Naive thymus-derived CD4-positive, alpha-beta T cell (primary cell): ENCODE measurements at places on chromosomes 5 and 9. TPM values are rescaled to one million over a fixed set of nuclear protein-coding genes. Genes with fewer than 3 reads are reported as not detected.

GRCh38 chr9:98317134-98317857, 61.8 kb upstream of the TBC1D2 start:
- DNase-seq = no peak

Gene PCDHB11
- polyA plus RNA-seq = not detected

- DNase-seq = no peak
Observed at GRCh38 chr5:148903587-148903986, 77.2 kb downstream of the ADRB2 start.

Gene SPAAR
- polyA plus RNA-seq = not detected

Gene PDZD2
- polyA plus RNA-seq = 1.1 TPM

DNA sequence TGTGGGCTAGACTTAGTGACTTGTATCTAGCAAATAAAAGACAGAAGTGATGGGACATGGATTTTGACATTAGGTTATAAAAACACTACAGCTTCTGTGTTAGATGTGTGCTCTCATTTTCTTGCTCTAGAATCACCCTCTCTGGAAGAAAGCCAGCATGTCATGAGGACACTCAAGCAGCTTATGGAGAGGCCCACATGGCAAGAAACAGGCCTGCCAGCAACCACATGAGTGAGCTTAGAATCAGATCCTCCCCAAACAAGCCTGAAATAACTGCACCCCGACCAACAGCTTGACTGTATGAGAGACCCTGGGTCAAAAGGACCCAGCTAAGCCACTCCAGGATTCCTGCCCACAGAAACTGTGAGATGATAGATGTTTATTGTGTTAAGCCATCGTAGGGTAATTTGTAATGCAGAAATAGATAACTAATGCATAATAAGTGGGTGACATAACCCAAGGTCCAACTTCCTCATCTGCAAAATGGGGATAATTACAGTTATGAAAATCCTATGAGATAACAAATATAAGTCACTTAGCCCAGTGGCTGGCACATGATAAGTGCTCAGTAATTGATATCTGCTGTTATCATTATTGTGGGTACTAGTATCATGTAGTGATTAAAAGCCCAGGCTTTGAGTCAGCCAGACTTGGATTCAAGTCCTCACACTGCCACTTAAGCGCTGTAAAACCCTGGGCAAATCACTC, 86.5 kb downstream of the KLHL3 start:
- DNase-seq = no peak

Gene TERT
- 0.23 TPM for polyA plus RNA-seq

GRCh38 chr5:78953092-78953800, 31.9 kb downstream of the ARSB start:
- no peak for DNase-seq

DNA sequence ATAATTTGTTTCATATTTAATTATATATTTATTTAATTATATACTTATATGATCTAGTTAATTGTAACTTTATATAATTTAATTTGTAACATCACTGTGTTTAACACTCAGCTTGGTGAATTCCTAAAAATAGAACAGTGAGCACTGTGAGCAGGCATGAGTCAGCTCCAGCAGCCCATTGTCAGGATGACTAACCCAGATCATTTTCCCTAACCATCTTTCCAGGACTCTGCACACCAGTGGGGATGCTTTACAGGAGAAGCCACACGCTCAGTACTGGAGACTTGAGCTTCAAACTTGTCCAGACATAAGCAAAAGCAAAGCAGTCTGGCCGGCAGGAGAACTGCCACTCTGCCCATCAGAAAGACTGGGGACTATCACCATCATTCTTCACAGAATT, 446.2 kb upstream of the TRPC7 start:
- no peak for DNase-seq

DNA sequence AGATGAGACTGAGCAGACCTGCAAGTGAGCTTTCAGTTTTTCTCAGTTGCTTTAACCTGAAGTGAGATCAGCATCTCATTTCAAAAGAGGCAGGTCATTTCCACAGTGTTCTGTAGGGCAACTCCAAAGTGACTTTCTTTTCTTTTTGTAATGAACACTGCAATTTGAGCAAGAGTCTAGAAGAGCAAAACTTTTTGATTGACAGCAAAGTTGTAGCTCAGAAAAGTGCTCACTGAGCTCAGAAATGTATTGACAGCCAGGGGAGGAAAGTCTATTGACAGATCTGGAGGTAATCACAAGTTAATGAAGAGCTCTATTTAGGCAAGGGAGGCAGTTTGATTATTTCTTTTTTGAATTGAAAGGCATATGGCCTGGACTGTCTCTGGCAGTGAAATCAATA, 54.6 kb downstream of the LRRC70 start:
- no peak for DNase-seq

Gene PLPPR1
- not detected for polyA plus RNA-seq

Gene CDH18
- not detected for polyA plus RNA-seq

DNA sequence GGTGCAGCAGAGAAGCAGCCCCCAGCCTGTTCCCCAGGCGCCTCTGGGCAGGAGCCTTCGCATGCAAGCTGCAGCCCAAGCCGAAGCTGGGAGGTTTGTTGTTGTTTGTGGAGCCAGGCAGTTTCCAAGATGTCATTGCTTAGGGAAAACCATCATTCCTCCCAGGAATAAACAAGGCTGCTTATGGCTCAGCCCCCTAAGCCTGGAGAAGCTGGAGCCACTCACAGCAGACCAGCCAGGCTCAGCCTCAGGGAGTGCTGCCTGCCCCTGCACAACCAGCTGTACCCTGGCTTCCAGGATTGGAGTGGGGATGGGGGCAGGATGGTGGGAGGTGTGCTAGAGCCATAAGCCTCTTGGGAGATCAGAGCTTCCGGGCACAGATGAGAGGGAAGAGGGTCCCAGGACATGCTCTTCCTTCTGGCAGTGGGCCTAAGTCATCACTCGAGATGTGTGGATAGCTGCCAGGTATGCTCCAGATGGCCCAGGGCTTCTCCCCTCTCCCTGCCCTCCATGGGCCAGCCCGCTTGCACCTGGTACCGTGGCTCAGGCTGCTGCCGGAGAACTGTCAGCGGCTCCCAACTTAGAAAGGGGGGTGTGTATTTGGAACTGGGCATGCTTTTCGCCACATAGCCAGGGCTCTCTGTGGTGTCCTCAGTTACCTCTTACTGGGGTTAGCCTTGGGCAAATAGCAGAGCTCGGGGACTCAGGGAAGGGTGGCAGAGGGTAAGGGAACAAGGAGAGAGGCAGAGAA, 105.2 kb downstream of the RGS3 start:
- DNase-seq = no peak

DNA sequence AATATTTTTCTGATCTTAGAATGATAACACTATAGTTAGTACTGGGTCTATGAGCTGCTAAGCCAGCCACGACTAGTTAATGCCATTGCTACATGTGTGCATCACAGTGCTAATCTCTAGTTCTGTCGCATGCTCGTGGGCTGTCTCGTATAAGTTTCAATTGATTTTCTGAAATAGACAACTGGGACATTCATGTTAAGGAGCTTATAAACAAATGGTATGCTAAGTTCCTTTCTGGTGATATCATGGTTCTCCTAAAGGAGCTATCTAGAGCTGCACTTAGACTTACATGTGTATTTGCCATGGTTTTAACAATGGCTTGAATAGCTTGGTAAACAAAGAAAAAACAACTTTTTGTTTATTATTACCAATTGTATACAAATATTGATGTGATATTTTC, 46.2 kb downstream of the F2RL2 start:
- DNase-seq = no peak

GRCh38 chr5:93296338-93296737, 284.7 kb downstream of the NR2F1-AS1 start:
- no peak for DNase-seq

GRCh38 chr5:95178046-95178651, 106.7 kb downstream of the MCTP1 start:
- no peak for DNase-seq

Gene PDLIM4
- not detected for polyA plus RNA-seq

DNA sequence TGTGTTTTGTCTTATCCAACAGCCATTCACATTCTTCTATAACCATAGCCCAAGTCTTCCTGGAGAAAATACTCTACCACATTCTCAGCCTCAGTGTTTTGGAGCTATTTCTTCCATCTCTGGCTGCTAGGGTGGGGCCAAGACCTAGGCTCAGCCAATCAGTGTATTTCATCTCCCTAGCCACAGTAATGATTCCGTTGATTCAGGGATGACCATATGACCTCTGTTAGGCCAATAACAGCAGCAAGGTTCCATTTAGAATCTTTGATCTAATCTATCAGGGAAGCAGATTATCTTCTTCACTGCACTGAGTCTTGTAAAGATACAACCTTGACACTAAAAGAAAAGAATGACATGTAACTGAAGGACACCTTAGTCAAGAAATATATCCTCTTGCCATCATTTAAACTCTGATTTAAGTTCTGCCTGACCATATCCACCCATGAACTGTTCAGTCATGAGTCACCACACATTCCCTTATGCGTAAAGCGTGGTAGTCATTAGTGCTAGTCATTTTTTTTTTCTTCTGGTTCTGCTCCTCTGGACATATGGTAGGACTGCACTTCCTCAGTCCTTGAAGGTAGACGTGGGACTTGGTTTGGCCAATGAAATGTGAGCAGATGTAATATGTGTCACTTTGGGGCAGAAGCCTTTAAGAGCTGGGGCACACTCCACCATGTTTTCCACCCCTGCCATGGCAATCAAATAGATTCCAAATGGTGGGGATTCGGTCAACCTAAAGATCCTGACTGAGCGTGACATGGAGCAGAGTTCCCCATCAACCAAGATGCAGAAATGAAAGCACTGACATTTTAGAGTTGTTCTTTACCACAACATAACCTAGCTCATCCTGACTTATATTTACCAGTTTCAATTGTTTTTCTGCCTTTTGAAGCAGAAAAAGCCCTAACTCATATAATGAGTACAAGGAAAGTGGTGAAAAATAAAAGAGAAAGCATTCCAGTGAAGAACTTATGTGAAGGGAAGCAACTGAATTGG, 12.7 kb upstream of the PRELID2 start:
- DNase-seq = no peak

DNA sequence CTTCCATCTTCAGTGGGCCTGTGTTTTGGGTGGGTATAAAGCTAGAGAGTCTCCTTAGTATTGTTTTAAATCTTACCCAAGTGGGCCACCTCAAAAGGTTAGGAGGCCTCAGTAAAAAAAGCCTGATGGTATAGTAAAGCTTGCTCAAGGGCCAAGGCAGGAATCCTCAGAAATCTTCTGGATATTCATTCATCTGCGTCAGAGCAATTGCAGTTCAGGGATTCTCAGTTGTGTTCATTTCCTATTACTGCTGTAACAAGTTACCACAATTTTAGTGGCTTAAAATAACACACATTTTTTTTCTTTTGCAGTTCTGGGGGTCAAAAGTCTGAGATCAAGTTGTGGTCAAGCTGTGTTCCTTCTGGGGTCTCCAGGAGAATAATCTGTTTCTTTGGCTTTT, 985.5 kb downstream of the TLE4 start:
- no peak for DNase-seq

- DNase-seq = no peak
Observed at GRCh38 chr9:8115570-8115969, 316.0 kb upstream of the DMAC1 start.

DNA sequence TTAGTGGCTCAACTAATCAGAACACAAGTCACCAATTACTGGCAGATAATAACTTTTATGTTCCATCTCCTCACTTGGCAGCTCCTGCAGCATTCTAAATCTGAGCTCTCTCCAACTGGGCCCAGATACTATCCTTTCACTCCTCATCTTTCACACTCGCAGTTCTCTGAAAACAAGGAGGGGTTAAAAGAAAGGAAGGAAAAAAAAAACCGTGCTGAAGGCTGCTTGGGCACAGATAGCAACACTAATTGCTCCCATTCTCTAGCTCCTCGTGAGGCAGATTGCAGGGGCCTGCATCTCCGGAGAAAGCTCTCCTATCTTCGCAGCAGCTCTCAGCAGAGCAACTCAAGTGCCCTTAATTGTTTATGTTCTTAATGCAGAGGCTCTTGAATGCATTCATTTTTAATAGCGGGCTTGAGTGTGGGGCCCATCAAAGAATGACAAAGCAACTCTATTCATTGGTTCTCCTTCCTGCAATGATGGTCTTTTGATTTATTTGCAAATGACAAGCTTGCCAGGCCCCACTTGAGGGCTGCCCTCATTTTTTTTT, 23.9 kb downstream of the TLE1 start:
- no peak for DNase-seq

Gene TMEM215
- not detected for polyA plus RNA-seq

Gene GRXCR2
- not detected for polyA plus RNA-seq

Gene LMX1B
- polyA plus RNA-seq = not detected

- peak; percentile 52 for DNase-seq
Observed at GRCh38 chr9:99259231-99259918, 37.3 kb downstream of the SEC61B start.

DNA sequence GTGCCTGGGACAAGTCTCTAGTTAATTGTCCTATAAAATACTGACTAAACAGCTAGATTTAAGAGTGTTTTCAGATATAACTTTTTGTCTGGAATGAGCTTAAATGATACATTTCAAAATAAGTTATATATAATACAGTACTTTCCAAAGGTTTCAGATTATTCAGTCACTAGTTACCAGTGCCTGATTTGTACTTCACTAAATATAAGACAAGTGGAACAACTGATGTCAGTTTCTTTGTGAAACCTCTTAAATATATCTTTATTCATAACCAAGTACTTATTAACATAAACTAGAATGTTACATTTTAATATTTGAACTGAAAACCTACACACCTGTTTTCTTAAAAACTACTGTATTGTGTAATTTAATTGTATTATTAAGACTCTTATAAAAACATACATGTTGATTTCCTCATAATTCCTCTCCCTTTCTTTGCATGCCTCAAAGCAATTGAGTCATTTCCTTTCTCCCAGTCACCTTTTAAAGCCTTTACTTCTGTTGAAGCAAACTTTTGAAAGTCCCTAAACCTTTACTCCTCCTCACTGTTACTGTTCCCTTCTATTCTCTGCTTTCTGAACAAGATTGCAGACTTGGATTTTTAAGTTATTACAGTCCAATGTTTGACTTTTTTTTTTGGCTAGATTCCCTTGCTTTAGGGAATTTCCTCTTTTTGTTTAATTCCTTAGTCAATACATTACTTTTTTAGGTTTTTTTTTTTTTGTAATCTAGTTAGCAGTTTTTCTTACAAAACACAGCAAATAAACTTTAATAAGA, 8.7 kb upstream of the SEMA6A start:
- no peak for DNase-seq

DNA sequence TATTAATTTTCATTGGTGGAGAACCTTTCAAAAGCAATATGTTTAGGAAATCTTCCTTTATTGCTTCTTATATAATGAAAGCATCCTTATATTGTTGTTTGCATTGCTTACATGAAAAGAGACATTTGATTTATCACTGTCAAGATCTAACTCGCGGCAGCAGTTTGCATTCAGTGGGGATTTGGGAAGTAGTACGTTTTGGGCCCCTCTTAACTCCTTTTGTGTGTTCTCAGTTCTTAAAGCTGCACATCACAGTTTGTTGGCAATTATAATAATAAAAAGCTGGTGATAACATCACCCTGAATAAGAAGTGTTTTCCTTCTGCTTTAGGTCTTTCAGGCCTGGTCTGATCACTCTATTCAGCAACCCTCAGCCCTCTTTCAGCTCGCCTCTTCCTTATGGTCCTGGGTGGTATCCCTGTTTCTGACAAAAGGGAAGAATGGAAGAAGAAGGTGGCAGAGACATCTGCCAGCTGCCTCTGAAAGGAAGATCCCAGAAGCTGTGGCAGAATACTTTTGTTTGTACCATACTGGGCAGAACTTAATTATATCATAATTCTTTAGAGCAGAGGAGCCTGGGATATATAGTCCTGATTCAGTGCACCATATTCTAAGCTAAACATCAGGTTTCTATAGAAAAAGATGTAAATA, 53.7 kb downstream of the PARP8 start:
- no peak for DNase-seq

- DNase-seq = no peak
Observed at GRCh38 chr5:53418409-53418808, 62.0 kb upstream of the FST start.
